ENCODE measurements at places on chromosomes 4 and X. TPM values are rescaled to one million over a fixed set of nuclear protein-coding genes. Genes with fewer than 3 reads are reported as not detected.

Gene DMRTC1B
- not detected for total RNA-seq

Gene MBNL3
- 18.0 TPM for total RNA-seq

Gene ZNF141
- total RNA-seq: 29.3 TPM

Gene NHS
- total RNA-seq: 13.2 TPM

Gene TMEM31
- total RNA-seq: not detected

Gene TMPRSS11B
- total RNA-seq: not detected

Gene ZNF674
- 3.1 TPM for total RNA-seq

Gene CYSLTR1
- total RNA-seq: 5.3 TPM

Gene ZNF595
- 30.0 TPM for total RNA-seq

Gene NPFFR2
- total RNA-seq: not detected

Gene DIAPH2
- 40.2 TPM for total RNA-seq

Gene MAGEE2
- not detected for total RNA-seq

Gene ADGRA3
- total RNA-seq: 14.9 TPM

Gene SPANXN3
- not detected for total RNA-seq

Gene GSX2
- 3.3 TPM for total RNA-seq
